ENCODE measurements at places on chromosomes 4 and X.
A peak's percentile ranks its signal among the peaks of the same experiment; 100 is the strongest.

- no peak for DNase-seq
Observed at GRCh38 chrX:144494074-144494473, 610.2 kb downstream of the UBE2NL start.

DNA sequence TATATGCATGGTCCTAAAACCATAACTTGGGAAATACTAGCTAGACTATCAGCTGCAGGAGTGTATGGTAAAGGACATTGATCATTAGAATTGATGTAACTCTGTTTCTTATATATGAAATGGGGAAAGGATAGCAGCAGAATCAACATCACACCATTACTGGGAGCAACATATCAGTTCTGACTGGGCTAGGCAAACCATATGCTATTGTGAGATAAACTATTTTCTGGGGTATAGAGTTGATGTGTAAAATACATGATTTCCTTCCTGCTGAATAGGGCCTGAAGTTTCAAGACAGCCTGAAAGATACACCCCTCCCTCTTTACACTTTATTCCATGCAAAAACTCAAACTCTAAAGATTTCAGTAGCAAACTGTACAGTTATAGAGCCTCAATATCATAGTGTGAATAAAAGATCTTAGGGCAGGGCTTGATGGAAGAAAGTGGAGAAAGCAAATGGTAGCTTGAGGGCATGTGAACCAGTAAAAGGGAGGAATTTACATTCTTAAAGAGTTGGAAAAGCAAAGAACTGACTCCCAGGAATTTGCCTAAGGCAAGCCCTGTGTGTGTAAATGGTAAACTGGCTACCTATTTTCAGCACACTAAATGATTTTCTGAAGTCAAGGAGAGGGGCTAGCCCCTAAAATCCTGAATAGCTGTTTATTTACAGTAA, 404.1 kb downstream of the MAPK10 start:
- DNase-seq: no peak

DNA sequence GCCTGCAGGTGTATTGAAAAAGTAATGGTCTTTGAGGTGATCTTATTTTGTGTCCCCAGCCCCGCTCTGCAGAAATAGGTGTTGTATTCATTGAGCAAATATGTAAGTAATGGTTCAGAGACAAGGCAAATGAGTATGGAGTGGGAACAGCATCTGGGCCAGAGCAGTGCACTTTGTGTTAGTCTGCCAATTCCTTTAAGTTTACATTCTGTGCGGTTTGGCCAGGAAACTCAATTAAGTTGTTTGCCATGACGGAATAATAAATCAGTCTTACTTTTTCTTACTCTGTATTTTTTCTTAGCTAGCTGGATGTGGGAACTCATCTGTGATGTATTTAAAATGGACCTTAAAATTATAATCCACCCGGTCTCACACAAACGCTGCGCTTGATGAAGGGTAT, 12.6 kb downstream of the DCLK2 start:
- DNase-seq: no peak

GRCh38 chr4:140856621-140857062, 100.5 kb upstream of the TBC1D9 start:
- DNase-seq: peak; percentile 17

DNA sequence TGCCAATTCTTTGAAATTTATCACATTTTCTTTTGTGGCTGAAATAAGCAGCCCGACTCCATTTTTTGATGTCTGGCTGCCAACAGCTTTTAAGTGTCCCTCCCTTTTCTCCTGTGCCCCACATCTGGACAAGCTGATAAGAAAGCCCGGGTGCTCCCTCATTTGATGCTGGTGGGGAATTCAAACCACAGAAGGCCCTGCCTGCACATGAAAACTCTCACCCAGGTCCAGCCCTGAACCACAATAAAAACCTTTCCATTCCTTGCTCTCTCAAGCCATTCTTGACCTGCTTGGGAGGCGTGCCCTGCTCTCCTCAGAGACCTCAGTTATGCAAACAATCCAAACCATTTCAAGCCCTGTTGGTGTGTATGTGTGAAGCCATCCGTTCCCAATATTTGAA, 93.9 kb downstream of the FAM53A start:
- DNase-seq: no peak

DNA sequence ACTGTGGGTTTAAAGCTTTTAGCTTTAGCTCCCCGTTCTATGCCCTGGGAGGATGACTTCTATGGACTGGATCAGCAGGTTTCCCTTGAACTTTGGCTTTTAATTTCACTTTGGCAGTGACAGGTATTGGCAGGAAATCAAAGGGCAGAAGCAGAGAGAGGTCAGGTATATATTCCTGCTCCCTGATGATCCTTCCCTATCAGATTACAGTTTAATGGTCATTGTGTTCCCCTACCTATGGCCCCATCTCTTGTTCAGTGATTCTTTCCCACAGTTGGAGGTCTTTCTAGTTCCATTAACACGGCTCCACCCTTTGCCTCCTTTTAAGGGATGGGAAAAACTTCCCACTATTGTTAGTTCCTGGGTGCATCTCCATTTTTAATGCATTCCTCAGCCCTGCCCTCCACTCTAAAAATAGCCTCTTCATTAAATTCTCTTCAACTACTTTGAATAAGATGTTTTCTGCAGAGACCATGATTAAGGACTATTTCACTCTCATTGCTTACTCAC, 107.8 kb upstream of the TMEM47 start:
- no peak for DNase-seq

- no peak for DNase-seq
Observed at GRCh38 chr4:7541414-7541810, 106.7 kb upstream of the PSAPL1 start.

- no peak for DNase-seq
Observed at GRCh38 chr4:102399021-102399420, 53.7 kb upstream of the SLC39A8 start.

GRCh38 chr4:118997601-118998000, 108.9 kb downstream of the SYNPO2 start:
- DNase-seq: no peak

- no peak for DNase-seq
Observed at GRCh38 chr4:41365681-41366080, 109.0 kb downstream of the UCHL1 start.

DNA sequence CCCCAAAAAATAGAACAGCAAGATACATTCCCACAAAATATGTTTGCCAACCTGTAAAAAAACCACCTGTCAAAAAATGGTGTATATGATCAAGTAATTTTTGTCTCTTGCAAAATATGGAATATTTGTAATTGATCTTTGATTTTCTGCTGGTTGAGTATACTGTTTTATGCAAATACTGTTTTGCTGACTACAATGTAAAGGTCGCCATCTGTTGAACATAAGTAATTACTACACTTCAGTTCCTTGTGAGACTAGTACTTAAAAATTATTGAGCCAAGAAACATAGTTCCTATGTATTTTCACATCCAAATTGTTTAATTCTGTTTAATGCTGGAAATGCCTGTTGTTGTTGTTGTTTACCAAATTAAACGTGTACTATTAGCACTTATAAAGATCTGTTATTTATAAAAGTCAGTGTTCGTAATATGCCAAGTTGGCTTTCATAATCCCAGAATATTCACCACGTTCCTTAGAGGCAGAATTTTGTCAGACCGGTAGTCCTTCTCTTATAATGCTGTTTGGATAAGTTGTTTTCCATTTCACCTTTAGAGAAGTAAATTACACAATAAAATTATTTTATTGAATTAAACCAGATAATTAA, 144.2 kb downstream of the PDLIM5 start:
- DNase-seq: no peak

- no peak for DNase-seq
Observed at GRCh38 chrX:108642273-108642628, 94.1 kb downstream of the IRS4 start.

DNA sequence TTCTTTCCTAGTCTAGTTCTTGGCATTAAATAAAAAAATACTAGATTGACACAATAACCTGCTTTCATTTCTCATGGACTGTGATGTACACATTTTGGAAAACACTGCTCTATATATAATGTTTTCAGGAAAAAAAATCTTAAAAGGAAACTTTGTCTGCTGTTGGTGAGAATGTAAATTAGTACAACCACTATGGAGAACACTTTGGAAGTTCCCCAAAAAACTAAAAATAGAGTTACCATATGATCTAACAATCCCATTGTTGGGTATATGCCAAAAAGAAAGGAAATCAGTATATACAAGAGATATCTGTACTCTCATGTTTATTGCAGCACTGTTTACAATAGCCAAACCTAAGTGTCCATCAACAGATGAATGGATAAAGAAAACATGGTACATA, 202.3 kb downstream of the PPP3CA start:
- no peak for DNase-seq

- DNase-seq: no peak
Observed at GRCh38 chrX:84747516-84747915, 245.3 kb upstream of the HDX start.

GRCh38 chr4:14111730-14112181, 484.2 kb upstream of the BOD1L1 start:
- no peak for DNase-seq

DNA sequence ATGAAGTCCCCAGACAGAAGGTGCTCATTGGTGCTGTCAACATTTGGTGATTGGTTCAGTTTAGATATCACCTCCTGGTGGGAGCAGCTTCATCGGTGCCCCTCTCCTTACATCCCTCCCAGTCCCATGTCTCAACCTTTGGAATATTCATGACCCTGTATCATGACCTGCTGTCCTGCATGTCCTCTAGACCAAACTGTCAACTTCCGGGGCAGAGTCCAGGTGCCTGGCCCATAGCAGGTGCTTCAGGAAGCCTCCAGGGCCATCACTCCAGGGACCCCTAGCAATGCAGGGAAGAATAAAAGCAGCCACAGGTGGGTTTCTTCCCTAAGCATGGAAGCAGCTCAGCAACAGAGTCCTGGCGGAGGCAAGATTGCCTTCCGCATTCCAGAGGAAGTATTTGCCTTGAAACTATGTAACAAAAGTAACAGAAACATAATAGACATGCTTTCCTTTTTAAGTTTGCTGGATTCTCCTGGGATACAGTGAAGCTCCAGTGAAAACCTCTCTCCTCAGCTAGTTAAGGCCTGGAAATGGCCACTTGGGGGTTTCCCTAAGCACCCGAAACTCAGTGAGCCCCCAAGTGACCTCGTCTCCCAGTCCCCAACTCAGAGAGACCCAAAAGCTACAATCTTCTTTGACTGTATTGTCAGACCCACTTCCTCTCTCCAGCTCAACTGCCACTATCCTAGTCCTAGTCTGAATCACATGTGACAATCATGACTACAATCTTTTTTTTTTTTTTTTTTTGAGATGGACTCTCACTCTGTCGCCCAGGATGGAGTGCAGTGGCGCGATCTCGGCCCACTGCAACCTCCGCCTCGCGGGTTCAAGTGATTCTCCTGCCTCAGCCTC, 1.3 kb upstream of the ATP6AP1 start:
- DNase-seq: no peak

DNA sequence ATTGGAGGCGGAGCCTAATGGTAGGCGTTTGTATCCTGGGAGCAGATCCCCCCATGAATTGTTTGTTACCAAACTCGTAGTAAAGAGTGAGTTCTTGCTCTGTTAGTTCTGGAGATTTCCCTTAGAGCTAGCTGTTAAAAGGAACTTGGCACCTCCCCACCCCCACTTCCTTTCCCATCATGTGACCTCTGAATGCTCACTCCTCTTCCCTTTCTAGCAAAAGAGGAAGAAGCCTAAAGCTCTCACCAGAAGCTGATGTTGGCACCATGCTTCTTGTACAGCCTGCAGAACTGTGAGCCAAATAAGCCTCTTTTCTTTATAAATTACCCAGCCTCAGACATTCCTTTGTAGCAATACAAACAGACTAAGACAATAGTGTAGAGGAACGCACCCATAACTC, 13.8 kb upstream of the ATOH1 start:
- DNase-seq: no peak
